Urinary bladder (tissue), 4 donors: ENCODE measurements at places on chromosomes 5 and 9. TPM values are rescaled to one million over a fixed set of nuclear protein-coding genes. Genes with fewer than 3 reads are reported as not detected.
A peak's percentile ranks its signal among the peaks of the same experiment; 100 is the strongest.

DNA sequence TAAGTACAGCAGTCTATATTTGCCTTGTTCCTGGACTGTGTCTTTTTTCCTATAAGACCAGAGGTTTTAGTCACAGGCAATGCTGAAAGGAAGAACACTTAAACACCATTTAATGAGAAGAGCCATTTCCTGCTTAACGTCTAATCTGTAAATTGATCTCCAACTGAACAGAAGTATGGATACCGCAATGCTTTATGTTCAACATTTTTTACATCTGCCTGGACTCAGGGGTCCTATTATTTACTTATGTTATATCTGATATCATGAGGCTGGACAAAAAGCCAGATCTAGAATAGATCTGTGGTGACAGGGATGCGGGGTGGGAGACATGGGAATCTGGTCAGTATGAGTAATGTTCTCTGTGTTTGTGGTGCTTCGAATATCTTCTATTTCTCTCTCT, 334.6 kb upstream of the MPDZ start:
- DNase-seq, result no peak

DNA sequence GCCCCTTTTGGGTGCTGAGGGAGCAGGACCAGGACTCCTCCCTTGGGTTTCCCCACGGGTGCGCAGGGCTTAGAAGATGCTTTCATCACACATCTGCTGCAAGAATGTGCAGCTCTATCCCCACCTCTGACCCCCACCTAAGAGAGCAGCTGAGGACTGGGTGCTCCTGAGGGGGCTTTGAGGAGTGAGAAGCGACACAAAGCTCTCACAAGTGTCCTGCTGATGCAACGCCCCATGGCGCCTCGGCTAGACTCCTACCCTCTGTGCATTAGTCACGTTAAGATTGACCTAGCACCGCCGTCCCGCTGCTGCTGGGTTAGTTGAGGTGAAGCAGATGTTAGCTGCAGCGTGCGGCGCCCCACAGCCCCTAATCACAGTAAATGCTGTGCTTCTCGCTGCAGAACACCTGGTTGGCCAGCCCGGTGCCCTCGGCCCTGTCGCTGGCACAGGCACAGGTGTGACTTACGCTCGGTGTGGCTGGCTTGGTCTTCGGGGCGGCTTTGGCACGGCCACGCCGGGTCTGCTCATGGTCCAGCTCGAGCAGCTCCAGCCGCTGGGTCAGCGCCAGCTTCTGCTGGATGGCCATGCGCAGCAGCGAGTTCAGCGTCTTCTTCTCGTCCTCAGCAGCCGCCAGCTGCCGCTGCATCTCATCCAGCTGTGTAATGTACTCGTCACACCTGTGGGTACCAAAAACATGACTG, 45.0 kb upstream of the IPPK start:
- no peak for DNase-seq

DNA sequence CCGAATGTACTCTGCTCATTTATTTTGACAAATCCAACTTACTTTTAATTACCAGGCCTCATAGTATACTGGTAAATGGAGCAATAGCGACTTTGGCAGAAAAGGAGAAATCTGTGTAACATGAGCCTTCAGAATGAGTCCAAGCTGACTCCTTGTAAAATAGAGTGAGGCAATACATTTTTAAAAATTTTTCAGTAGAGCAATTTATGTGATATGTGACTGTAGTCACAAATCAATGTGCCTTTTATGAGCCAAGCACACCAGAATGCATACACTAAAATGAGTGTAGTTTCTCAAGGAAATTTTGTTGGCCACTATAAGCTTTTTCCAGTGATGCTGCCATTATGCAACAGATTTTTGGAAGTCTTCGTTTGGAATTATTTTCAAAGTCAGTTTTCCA, 73.8 kb downstream of the SNCAIP start:
- DNase-seq, result no peak

GRCh38 chr5:111223101-111223786, 940 bp upstream of the CAMK4 start:
- DNase-seq, result no peak

DNA sequence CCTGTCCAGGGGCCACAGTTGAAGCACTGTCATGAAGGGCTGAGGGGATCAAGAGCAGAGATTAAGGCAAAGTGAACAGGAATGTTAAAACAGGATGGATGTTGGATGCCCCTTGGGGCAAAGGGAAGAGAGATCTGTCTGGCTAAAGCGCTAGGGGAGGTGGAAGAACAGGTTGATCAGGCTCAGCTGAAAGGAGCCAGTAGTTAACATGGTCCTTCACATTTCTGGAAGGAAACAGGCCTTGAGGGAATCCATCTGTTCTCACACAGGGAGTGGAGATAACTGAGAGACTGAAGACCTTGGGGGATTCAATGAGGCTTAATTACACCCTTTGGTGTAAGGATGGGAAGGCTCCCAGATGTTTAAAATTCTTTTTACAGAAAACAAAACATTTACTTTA, 5.8 kb downstream of the HAPLN1 start:
- no peak for DNase-seq

DNA sequence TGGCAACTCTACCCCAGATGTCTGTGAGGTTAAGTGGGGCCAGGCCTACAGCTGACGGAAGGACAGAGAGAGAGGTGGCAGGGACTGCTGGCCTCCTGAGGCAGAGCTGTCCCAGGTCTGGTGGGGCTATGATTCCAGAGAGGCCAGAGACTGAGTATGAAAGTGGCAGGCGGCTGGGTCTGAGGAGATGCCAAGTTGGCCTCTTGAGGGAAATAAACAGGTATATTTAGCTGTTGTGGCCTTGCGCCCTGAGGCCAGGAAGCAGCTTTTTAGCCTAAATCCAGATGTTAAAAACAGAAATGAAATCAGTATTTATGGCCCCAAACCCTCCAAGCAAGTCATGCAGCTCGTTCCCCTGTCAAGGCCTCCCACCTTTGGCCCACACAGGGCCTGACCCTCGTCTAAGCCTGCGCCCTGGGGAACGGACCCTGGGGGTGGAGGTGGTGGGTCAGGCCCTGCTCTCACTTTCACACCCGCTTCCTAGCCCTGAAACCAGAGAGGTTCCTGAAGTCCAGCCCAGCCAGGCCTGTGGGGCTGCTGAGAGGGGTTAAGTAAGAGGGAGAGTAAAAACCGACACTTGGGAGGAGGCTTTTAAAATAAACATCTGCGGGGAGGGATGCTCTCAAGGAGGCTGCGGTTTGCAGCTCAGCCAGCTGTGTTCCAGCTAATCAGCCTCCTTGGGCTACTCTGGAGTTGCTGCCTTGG, 18.7 kb downstream of the PCDHGC5 start:
- DNase-seq, result no peak

DNA sequence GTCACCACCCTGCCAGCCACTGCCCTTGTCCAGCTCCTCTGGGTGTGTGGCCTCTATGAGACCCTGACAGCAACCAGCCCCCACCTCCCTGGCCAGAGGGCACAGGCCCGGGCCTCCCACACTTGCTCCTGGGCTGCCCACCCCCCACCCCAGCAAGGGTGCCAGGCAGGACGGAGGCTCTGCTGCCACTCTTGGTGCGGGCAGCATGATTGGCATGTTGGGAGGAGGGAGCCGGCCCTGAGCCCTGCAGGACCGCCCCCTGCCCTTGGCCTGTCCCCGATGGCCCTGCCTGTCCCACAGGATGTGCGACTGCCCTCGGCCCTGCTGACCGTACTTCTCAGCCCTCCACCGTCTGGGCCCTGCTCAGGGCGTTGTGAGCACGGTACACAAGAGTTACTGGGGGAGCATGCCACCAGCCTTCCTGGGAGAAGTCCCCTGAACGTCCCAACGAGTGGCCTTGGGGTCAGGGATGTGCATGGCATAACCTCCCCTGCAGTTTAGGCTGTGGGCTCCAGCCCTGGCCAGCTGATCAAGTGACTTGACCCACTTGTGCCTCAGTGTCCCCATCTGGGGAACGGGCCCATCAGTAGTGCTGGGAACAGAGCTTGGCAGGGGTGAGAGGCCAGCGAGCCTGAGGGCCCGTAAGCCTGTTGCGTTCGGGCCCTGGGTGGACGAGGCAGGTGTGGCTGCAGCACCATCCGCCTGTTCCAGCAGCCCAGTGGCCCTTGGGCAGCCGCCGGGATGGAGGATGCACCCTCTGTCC, 16.0 kb downstream of the GPSM1 start:
- no peak for DNase-seq

GRCh38 chr5:35127006-35127405, 79.3 kb upstream of the AGXT2 start:
- DNase-seq, result no peak

DNA sequence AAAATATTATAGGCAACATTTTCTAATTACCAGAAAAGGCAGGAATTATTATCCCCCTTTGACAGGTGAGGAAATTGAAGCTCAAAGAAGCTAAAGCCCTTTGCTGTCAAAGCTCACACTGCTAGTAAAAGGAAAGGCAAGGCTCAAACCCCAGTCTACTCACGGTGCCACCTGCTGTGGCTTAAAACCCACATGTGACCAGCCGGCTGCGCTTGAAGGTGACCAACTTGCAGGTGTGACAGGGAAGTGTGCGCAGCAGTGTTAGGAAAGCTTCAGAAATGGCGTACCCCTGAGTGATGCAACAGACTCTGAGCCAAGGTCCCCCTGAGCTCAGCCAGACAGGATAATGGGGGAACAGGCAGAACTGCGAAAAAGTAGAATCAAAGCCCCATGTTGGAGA, 45.2 kb downstream of the PAX5 start:
- no peak for DNase-seq

DNA sequence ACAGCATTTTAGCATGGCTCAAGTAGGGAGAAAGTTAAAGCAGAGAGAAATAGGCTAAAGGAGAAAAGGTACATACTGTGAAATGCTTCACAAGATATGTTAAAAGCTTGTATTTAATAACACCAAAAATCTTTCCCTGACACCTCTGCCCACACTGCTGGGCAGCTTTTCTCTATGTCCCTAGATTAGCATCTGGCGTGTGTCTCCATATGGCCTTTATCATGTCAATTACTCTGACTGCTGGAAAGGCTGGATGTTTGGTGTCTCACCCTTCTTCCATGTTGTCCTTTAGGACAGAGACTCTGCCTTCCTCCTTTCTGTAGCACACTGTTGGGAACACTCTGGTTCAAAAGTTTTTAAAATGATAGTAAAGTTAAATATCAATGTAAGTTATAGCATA, 122.5 kb downstream of the OXCT1 start:
- DNase-seq, result no peak

GRCh38 chr9:136175616-136176197, 29.2 kb downstream of the LHX3 start:
- peak; percentile 33 for DNase-seq

GRCh38 chr9:123093141-123093540, 59.7 kb downstream of the GPR21 start:
- no peak for DNase-seq

The NIM1K gene
- total RNA-seq, result 0.53 TPM
